Stimulated activated CD4-positive, alpha-beta T cell treated with anti-CD3 and anti-CD28 coated beads, Interleukin-1b, Interleukin-23, amount 100 ng/mL, for 1 hour (primary cell): ENCODE measurements at places on chromosomes 16 and 17.

DNA sequence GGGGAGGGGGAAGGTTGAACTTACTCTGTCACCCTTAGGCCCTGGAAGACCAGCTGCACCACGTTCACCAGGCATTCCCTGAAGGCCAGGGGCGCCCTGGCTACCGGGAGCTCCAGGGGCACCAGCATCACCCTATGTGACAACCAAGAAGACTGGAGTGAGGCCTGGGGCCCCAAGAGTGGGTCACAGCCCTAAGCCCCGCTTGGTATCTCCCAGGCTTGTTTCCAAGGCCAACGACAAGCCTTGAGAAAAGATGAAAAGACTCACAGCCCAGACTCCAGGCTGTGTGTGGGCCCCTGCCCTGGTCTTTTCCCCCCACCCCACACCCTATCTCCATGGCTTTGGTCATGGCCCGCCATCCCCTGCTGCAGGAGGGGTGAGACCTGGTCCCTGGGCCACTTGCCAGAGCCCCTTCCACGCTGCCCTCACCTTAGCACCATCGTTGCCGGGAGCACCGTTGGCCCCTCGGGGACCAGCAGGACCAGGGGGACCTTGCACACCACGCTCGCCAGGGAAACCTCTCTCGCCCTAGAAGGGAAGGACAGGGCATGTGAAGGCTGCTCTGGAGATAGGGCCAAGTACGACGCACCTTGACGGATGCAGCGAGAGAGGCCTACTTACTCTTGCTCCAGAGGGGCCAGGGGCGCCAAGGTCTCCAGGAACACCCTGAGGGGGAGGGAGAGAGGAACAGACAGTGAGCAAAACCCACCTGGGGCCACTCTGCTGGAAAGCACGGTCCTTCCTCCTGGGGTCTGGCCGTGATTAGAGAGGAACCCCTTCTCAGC is 9.9 kb downstream of the COL1A1 start:
- DNase-seq: no peak

- no peak for DNase-seq
These were observed 1.3 kb upstream of the MOSMO start for GRCh38 chr16:22006636-22007035.

- DNase-seq: no peak
These were observed 61.9 kb upstream of the CCL1 start for GRCh38 chr17:34424814-34425491.

DNA sequence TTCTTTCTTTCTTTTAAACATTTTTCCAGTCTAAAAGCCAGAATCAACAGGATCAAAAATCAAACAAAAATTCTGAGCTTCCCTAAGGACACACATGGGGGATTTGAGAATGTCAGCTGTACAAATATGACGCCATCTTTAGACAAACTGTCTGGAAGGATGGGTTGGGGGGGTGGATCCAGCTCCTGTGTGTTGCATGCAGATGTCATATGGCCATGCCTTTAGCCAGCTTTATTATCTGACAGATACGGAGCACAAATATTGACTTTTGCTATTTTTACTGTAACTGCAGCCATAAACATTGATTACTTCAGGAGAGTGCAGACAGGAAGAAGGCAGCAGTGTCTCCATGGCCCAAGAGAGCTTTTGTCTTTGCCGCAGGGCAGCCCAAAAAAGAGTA is 279.4 kb upstream of the ELAC2 start:
- DNase-seq: no peak

DNA sequence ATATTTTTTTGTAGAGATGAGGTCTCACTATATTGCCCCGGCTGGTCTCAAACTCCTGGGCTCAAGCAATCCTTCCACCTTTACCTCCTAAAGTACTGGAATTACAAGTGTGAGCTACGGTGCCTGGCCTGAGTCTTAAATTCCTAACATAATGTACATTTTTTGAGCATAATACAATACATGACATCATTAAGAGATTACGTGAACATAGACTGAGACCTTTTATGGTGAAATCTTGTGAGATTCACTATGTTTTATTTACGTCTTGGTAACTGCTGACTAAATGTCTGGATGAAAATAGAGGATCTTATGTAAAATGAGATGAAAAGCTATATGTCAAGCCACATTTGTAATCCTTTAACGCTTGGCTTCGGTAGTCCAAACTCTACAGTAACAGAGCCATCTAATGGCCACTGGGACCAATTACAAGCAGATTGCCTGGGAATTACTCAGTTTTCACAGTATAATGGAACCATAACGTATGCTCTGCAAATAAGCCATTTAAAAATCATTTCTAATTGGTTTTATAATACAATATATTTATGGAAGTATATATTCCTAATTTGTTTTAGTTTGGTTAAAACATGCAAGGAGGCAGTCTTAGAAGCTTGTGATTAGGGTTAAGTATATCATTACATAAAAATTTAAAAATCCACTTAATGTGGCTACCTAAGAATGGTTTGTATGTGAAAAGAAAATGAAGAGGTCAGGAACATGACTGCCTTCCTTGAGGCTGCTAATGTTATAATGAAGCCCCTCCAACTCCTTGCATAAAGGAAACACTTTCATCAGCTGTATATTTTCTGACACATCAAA is 8.1 kb upstream of the EFCAB13 start:
- DNase-seq: no peak

DNA sequence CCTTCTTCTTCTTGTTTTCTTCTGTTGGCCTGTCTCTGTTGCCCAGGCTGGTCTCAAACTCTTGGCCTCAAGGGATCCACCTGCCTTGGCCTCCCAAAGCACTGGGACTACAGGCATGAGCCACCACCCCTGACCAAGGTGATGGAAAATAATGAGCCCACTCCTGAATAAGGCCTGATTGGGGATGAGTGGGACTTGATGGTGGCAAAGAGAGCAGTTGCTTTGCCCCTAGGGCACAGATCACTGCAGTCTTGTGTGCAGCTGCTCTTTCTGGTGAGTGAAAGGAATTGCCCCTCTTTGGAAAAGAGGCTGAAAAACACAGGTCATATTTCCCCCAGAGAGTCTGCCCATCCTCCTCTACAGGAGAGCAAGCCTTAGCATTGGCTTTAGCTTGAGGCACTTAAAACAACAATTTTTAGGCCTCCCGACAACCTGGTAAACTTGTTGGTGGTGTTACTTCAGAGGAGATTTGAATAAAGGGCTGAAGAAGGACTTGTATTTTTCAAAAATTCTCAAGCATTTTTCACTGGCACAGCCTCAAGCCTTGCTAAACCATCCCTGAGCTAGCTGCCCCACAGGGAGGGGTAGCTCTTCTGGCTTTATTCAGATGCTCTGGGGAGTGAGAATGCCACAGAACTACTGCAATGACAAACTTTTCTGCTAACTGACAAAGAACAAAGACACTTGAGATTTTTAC is 6.1 kb upstream of the PDP2 start:
- no peak for DNase-seq

DNA sequence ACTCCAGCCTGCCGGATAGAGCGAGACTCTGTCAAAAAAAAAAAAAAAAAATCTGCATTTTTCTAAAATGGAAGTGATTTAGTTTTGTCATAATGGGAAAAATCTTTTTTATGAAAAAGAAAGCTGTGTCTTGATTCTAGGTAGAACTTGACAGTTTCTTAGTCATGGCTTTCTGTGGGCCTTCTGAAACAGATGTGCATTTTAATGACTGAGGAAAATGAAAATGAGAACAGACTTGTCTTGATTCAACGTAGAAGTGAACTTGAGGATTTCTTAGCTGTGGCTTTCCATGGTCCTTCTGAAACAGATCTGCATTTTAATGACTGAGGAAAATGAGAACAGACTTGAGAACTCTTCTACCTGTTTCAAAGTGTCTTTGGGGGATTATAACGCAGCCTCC is 171.7 kb downstream of the VPS53 start:
- DNase-seq: no peak

DNA sequence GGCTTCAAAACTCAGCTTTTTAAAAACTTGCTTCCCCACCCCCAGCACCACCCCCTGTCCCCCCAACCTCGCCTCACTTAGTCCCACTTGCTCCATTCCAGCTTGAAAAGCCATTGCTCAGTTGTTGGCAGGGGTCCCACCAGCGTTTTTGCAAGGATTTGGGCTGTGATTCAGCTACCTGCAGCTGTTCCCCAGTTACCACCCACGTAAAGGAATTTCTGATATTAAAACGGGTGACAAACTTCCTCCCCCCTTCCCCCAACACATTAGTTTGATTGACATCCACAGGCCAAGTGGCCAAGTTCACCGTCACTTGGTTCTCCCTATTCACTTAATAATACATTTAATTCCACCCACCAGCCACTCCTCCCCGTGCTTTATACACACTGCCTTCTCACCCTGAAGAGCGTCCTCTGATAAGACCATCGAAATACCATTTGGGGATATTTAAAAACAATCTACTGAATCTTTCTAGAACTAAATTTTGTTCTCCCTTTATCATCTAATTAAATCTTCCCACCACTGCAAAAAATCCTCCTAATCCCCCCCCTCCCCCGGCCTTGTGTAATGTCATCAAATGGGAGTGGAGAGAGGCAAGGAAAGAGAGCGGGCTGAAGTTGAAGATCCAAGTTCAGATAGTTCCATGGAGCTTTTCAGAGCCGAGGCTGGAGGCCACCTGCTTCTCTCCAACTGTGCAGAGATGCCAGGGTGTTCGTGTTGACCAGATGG is 55.1 kb downstream of the SOX9 start:
- DNase-seq: no peak

- no peak for DNase-seq
These were observed at the start of gene HBM for GRCh38 chr16:165539-166374. TSS of gene HBM (plus strand) at chr16:165978. CDS start at chr16:165998, 20 bp downstream.

DNA sequence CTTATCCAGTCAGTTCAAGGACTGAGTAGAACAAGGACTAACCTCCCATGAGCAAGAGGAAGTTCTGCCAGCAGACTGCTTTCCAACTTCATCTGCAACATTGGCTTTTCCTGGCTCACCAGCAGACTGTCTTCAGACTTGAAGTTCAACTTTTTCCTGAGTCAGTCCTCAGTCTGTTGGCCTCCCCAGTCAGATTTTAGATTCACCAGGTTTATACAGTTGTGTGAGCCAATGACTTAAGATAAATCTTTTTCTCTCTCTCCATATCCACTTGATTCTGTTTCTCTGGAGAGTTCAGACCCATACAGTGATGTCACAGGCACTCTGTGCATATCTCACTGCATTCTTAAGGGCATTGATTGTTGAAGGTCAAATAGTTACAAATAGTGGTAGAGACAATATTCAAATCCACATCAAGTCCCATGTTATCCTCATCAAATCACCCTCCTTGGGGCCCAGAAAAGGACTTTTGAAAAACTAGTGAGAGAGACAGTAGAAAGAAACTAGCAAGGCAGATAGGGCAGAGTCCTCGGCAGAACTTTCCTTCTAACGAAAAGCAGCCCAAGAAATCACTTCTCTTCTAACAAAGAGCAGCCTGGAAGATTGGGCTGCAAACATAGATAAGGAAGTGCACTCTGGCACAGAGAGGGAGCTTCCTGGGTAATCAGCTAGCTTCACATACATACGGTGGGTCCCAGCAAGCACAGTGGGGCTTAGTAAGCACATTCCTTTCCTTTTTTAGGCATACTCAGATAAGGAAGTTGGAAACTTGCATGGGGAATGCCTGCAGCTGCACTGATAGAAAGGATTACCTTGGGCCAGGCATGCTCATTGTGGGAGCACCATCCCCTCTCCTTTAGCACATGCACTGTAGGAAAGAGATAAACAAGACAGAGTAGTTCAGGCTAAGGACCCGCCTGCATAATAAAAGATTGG is 132.3 kb upstream of the FAM20A start:
- no peak for DNase-seq

GRCh38 chr17:61554209-61554608 is 36.8 kb downstream of the NACA2 start:
- no peak for DNase-seq

GRCh38 chr17:80416940-80417293 is 1.9 kb downstream of the ENDOV start:
- DNase-seq: no peak

DNA sequence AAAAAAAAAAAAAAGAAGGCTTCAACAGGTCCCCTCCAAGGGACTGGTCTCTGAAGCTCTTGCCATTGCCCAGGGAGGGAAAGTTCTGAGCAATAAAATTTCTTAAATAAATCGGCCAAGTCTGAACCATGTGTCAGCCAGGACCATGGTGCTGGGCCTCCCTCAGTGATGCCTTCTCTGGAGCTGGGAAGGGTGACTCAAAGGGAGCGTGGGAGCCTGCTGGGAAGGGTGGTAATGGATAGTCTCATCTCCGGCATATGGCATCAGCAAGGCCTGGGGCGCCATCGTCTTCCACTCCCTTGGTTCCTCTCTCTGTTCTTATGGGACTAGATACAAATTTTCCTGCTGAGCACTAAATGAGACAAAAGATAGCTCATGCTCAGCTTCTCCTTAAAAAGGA is 2.3 kb downstream of the VKORC1 start:
- no peak for DNase-seq

GRCh38 chr16:88003316-88003715 is 52.1 kb downstream of the BANP start:
- no peak for DNase-seq

GRCh38 chr16:78368121-78369102 is 269.0 kb downstream of the WWOX start:
- no peak for DNase-seq

- DNase-seq: no peak
These were observed 381.7 kb downstream of the ZFHX3 start for GRCh38 chr16:72666267-72666666.

GRCh38 chr17:7922845-7923628 is 6.6 kb downstream of the KCNAB3 start:
- DNase-seq: peak; percentile 60

DNA sequence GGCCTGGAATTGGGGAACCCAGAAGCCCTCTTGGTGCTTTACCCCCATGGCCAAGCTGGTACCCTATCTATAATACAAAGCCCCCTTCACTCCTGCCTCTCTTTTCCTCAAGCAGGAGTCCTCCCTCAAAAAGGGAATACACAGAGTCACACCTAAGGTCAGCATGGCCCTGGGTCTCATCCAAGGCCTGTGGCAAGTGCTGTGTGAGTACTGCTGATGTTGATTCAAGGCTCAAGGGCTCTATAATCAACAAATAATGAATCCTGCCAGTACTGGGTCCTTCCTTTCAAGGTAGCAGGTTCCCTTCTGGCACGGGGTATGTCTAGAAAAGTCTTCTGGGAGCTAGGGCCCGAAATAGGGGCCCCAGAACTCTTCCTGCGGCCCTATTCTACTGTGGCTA is 187.3 kb downstream of the CYB561 start:
- DNase-seq: no peak

DNA sequence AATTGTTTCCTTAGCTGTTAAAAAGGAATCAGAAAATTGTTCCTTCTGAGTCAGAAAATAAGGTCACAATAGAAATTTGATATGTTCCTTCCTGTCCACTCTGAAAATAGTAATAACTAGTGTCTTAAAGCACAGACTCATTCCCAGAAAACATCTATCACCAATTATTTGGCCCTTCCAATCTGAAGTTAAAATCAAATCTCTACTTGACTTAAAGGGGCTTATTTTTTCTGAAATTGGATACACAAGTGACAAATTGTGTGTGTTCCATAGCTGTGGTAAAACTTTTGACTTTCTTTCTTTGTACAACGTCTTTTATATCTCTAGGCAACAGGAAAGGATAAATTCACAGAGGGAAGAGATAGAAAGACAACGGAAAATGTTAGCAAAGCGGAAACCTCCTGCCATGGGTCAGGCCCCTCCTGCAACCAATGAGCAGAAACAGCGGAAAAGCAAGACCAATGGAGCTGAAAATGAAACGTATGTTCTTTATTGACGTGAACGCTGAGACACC is 54.5 kb upstream of the MRC2 start:
- DNase-seq: no peak
